ENCODE measurements at places on chromosomes 3 and 15.

GRCh38 chr15:99275525-99276128 is 24.3 kb downstream of the LRRC28 start:
- no peak for DNase-seq

- DNase-seq, result no peak
These were observed 97.1 kb upstream of the MYZAP start for GRCh38 chr15:57494581-57494980.

GRCh38 chr15:81336568-81336967 is 12.6 kb upstream of the STARD5 start:
- no peak for DNase-seq

DNA sequence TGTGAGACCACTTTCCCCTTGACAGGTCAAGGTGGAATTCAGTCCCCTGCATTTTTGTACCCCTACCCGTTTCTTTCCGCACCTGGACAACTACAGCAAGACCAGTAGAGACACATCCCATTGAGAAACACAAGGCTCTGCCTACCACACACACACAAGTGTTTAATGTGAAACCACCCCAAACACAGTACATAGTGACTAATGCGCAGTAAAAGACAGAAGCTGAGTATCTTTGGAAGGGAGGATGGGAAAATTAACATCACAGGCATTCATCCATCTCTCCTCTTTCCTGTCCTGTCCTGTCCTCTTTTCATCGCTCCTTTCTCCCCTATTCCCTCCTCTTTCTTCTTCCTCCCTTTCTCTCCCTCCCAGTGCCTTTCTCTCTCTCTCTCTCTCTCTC is 64.8 kb downstream of the SCN11A start:
- DNase-seq, result no peak

- DNase-seq, result no peak
These were observed 367.6 kb upstream of the NDN start for GRCh38 chr15:24054547-24055245.

GRCh38 chr3:161251716-161252115 is 30.6 kb downstream of the NMD3 start:
- DNase-seq, result no peak

DNA sequence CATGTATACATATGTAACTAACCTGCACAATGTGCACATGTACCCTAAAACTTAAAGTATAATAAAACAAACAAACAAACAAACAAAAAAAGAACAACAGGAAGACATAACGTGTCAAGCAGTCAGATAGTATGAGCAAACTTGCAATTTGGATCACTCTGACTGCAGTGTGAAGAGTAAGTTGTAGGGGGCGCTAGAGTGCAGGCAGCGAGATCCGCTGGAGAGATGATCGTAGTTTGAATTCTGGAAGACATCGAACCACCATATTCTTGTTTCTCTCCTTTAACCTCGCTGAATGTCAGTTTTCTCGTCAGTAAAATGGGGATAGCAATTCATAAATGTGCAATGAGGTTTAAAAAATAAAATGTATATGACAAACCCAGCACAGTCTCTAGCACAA is 165.2 kb upstream of the LMCD1 start:
- no peak for DNase-seq

- DNase-seq, result no peak
These were observed 101.4 kb upstream of the LRIG1 start for GRCh38 chr3:66602237-66602636.

DNA sequence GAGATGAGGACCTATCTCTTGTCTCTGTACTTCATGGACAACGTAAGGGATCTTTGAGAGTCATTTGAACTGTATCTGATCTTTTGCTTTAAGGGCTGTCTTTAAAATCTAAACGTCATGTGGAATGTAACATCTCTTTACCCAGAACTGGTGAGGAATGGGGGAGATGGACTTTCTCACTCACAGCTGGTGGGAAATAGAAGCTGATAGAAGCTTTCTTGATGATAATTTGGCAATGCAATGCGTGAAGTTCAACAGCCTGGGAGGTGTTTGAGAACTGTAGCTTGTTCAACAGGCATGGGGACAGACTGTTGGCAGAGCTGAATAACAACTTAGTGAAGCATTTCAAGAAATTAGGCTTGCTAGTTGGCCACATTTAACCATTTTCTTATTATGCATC is 21.5 kb upstream of the RORA start:
- DNase-seq, result no peak

GRCh38 chr3:16824081-16824696 is 60.6 kb upstream of the PLCL2 start:
- DNase-seq, result no peak

GRCh38 chr3:197427021-197427420 is 128.6 kb upstream of the DLG1 start:
- DNase-seq, result no peak

DNA sequence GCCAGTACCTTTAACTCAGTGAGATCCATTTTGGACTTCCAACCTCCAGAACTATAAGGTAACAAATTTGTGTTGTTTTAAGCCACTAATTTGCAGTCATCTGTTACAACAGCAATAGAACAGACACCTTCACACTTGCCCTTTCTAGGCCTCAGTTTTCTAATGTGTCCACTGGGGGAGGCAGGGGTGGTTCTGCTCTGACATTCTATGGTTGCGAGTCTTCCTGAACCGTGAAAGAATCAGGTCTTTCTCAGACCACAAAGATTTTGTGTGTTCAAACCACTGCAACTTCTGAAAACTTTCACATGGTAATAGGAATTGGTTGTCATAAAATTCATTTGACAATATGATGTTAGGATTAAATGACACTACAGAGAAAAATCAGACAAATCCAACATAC is 26.8 kb upstream of the CSTA start:
- no peak for DNase-seq

DNA sequence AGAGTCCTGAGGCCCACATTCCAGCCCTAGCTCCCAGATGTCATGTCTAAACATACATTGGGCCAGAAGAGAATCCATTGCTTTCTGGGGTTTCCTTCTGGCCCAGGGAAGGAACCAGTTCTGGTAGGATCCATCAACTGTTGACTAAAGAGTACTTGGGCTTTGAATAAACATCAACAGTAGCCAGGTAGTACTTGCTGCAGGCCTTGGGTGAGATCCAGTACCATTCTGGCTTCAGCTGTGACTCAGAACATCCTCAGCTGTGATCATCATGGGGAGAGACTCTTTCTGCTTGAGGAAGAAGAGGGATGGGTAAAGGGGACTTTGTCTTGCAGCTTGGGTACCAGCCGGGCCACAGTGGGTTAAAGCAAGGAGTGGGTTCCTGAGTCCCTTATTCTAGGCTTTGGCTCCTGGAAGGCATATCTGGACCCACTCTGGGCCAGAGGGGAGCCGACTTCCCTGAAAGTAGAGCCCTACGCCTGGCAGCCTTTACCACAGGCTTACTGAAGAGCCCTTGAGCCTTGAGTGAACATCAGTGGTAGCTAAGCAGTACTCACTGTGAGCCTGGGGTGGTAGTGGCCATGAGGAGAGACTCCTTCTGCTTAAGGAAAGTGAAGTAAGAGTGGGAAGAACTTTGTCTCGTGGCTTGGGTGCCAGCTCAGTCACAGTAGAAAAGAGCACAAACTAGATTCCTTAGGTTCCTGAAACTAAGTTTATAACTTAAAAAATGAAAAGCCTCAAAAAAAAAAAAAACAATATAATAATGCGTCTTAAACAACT is 128.3 kb downstream of the GOLIM4 start:
- no peak for DNase-seq

- DNase-seq, result no peak
These were observed 296.3 kb downstream of the UACA start for GRCh38 chr15:70466895-70467529.

DNA sequence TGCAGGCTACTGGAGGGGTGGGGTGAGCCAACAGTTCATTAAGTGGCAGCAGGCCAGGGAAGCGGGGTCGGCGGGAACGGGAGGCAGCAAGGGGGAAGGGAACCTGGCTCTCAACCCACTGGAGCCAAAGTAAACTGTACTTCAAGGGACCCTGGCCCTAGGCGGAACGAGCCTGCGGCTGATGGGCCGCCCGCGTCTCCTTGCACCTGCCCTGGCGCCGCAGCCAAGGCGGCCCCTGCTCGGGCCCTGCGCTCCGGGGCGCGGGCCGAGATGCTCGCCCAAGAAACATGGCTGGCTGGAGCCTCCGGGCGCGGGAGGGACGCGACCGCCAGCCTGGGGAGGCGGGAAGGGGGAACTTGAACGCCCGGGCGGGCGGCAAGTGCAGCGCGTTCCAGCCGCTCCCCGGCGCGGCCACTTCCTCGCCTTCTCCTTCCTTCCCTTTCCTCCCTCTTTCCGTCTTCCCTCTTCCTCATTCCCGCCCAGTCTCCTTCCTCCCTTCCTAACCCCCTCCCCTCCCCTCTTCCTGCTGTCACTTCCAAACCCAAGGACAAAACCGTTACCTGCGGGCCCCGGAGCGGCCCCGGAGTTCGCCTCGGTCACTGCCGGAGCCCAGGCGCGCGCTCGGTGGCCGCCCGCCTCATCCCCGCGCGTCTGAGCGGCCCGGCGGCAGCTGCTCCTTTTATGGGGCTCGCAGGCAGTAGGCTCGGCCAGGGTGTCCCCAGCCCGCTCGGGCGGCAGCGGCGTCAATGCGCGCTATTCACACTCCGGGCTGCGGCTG is 489.7 kb downstream of the MAGI1 start:
- no peak for DNase-seq

DNA sequence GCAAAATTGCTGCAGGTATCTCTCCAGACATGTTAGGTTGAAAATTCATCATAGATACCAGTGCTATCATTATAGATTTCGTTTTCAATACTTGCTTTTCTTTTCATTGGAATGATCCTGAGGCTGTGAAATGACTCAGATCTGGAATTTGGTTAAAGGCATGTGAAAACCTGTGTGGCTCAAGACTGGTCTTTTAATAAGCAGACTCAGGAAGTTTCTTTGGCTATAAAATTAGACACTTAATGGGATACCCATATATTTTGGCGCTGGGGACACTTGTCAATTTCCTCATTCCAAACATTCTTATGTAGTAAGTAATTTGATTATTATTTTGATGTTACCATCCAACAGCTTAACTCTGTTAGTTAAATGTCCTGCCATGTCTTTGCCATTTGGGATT is 1041.1 kb upstream of the GBE1 start:
- DNase-seq, result no peak

GRCh38 chr3:29525254-29525881 is 244.5 kb downstream of the RBMS3 start:
- DNase-seq, result no peak

DNA sequence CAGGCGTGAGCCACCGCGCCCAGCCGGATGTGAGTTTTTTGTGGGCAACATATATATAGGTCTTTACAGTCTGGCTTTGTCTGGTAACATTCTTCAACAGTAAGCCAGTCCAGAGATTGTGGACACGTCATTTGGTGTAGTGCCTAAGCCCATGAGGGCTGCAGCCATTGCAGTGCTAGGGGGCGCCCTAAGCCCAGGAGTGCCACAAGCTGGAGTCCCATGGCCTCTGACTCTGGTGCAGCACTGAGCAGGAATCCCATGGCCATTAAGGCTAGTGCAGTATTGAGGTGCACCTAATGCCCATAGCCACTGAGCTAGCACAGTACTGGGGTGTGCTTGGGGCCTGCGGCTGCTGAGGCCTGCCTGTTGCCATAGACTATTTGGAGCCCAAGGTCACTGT is 136.4 kb upstream of the NDN start:
- no peak for DNase-seq

DNA sequence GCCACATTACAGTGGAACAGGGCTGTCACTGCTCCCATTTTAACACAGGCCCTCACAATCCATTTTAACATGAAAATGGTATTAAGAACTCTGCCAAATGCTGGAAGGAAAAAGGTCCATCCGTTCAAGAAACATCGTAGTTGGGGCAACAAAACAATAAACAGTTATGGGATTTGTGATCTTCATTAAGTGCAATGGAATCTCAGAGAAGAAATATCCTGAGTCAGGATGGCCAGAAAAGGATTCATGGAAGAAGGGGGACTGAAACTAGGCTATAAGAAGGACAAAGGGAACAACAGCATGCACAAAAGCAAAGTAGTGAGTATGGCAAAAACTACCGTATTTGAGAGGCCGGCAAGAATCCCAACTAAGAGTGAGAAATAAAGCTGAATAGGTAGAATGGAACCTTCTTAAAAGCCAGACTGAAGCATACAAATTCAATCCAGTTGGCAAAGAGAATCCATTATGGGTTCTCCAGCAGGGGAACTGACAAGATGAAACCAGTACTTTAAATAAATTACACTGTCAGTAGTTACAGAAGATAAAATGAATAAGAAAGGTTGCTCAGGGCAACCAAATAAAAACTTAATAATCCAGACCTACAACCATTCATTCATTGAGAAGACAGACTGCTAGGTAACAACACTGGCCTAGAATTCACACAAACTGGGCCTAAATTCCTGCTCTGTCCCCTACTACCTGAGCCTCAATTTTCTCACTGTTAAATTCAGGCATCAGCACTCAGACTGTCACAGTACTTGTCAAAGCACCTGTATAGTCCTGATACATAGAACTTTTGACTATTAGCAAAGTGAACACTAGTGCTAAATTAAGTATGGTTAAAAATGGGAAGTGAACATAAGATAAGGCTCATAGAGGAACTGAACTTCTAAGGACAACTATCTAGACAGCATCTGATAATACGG is 6.3 kb downstream of the TBL1XR1 start:
- DNase-seq, result no peak

GRCh38 chr15:72566973-72567372 is 87.5 kb upstream of the GOLGA6B start:
- DNase-seq, result no peak

GRCh38 chr15:88476635-88477060 is 9.1 kb downstream of the MRPS11 start:
- no peak for DNase-seq

DNA sequence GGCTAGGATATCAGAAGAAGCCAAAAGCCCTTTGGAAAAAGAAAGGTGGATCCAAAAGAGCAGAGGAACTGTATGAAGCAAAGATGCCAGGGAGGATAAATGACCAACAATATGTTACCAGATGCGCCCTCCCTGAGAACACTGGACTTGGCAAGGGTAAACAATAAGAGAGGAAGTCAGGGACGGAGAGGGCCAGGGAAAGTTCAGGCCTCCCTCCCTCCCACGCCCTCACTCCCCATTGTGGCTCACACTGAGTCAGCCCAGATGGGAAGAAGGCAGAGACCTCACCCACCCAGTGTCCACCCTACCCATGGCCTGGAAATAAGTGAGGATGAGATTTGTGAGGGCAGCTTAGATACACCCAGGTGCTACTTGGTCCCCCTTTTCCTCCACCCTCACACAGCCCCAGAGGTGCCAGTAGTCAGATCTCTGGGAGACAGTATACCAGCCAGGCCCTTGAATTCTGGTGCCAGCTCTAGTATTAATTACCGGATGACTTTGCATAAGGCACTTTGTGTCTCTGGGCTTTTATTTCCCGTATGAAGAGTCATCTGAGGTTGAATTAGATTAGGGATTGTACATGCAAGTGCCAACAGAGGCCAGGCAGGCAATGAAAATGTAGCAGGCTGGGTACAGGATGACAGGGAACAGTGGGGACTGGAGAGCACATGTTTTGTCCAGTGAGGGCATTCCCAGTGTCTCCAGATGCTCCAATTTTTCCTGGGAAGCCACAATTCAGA is 35.1 kb upstream of the FRMD4B start:
- no peak for DNase-seq

GRCh38 chr3:126995926-126996512 is 13.1 kb downstream of the PLXNA1 start:
- no peak for DNase-seq

GRCh38 chr3:135215516-135215915 is 420.5 kb downstream of the EPHB1 start:
- no peak for DNase-seq

GRCh38 chr3:157841029-157841428 is 265.2 kb downstream of the SHOX2 start:
- DNase-seq, result no peak

All from stimulated activated CD4-positive, alpha-beta T cell treated with anti-CD3 and anti-CD28 coated beads, Interleukin-1b, Interleukin-23, amount 100 ng/mL, for 24 hours (primary cell).